ENCODE measurements at places on chromosomes 1 and 21. TPM values are rescaled to one million over a fixed set of nuclear protein-coding genes. Genes with fewer than 3 reads are reported as not detected.

Gene PGD
- 83.0 TPM for total RNA-seq

Gene LRRC38
- total RNA-seq = 7.4 TPM

Gene AADACL4
- 0.82 TPM for total RNA-seq

Gene NBPF4
- not detected for total RNA-seq

Gene PRAMEF4
- not detected for total RNA-seq

Gene KIF21B
- total RNA-seq = 3.2 TPM

Gene KCNH1
- 0.47 TPM for total RNA-seq

Gene BSND
- total RNA-seq = 3.7 TPM

Gene PGBD5
- total RNA-seq = 5.3 TPM

Gene ANXA9
- 8.5 TPM for total RNA-seq

Gene NIBAN1
- 16.3 TPM for total RNA-seq

Gene DENND2C
- total RNA-seq = 5.8 TPM

Gene CLDN19
- total RNA-seq = 93.1 TPM

Gene MANEAL
- 5.8 TPM for total RNA-seq

Gene OR11L1
- total RNA-seq = not detected

Gene LCE6A
- not detected for total RNA-seq

Gene ATP6V1G3
- total RNA-seq = 1.9 TPM

Gene TRIM67
- total RNA-seq = 0.47 TPM

Gene DNAJB4
- 78.0 TPM for total RNA-seq

Gene RPS27
- total RNA-seq = 4,585 TPM

Gene LCE2B
- not detected for total RNA-seq

Gene RORC
- 10.2 TPM for total RNA-seq

Gene GPR37L1
- 0.06 TPM for total RNA-seq

Gene MSH4
- 0.47 TPM for total RNA-seq

Gene FYB2
- total RNA-seq = 1.3 TPM

Gene SPRR2A
- total RNA-seq = not detected

Gene SDHB
- 89.6 TPM for total RNA-seq

Gene SLC25A34
- 3.4 TPM for total RNA-seq

Gene ZFYVE9
- 42.1 TPM for total RNA-seq
